GM03348 (cell line): ENCODE measurements at places on chromosomes 1 and 21.

DNA sequence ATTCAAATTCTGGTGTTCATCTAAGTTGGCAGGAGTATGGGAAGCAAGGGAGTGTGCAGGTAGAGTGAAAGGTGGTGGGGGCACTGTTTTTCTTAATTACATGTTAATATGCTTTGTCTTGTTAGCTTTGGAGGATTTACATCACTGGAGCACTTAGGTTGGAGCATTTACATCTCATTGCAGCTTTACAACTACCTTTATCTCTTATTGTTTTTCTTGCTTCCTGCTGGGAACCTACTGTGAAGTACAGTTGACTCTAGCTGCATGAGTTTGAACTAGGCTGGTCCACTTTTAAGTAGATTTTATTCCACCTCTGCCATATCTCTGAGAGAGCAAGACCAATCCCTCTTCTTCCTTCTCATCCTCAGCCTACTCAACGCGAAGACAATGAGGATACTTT lies 554.8 kb upstream of the B3GALT2 start:
- DNase-seq = no peak

- DNase-seq = peak; percentile 75
Measured at GRCh38 chr1:61079898-61080336, 2.4 kb upstream of the NFIA start.

- peak; percentile 40 for DNase-seq
Measured at GRCh38 chr1:214934045-214934444, 148.5 kb upstream of the KCNK2 start.

DNA sequence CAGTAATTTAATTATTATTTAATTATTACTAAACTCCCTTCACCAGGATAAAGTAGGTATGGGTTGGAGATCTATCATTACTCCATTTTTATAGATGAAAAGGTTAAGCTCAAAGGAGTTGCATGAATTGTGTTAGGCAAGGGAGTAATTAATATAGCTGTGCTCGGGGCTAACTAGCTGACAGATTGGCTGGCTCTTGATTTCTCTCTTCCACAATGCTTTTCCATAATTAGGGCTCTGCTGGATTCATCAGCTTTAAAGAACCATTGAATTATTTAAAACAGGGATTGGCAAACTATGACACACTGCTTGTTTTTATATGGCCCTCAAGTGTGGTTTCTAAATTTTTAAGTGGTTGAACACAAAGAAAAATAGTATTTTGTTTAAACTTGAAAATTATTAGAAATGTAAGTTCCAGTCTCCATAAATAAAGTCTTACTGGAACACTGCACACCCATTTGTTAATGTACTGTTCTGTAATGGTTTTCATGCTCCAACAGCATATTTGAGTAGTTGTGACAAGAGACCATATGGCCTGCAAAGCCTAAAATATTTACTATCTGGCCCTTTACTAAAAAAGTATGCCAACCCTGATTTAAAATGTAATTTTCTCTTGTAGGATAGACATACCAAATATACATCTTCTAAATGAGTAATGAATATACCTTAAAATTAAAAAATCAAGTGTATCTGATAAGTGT lies 76.4 kb downstream of the GDAP2 start:
- DNase-seq = no peak

GRCh38 chr1:54651608-54652007 lies 10.0 kb downstream of the MROH7 start:
- DNase-seq = no peak

GRCh38 chr1:165162671-165163241 lies 193.8 kb downstream of the LMX1A start:
- no peak for DNase-seq

GRCh38 chr21:34822942-34823341 lies 154.1 kb downstream of the CLIC6 start:
- no peak for DNase-seq

GRCh38 chr1:65195495-65196417 lies 47.8 kb downstream of the AK4 start:
- no peak for DNase-seq

DNA sequence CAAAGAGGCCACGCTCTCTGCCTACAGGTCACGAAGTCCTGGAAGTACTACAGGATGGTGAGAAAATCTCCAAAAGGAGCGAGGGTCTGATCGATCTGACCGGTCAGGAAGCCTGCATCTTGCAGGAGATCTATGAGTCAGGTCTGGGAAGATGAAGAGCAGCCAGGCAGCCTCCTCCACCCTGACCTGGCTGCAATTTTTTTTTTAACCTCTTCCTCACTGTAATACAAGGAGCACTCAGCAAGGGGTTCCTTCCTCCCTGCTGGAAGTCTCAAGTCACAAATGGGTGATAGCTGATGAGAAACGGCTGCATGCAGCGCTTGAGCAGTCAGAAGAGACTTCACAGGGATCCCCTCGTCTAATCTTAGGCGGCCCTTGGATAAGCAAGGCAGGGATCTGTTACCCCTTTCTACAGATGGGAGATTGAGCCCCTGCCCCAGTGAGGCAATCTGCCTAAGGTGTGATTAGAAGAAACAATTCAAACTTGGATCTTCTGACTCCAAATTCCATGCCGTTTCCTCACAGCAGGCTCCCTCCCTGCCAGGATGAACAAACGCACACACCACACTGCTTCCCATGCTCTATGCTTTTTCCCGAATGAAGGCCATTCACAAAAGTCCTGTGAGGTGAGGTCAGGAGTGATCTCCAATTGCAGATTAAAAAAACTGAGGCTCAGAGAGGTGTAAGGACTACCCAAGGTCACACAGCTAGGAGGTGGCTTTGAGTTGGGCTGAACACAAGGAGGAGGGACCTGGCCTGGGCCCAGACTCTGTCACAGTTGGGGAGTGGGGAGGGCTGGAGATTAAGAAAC lies 48.3 kb downstream of the ECE1 start:
- DNase-seq = no peak
